Stimulated activated CD8-positive, alpha-beta memory T cell treated with anti-CD3 and anti-CD28 coated beads, Interleukin-4, amount 100 ng/mL, for 4 hours (primary cell): ENCODE measurements at places on chromosomes 3 and 15.

DNA sequence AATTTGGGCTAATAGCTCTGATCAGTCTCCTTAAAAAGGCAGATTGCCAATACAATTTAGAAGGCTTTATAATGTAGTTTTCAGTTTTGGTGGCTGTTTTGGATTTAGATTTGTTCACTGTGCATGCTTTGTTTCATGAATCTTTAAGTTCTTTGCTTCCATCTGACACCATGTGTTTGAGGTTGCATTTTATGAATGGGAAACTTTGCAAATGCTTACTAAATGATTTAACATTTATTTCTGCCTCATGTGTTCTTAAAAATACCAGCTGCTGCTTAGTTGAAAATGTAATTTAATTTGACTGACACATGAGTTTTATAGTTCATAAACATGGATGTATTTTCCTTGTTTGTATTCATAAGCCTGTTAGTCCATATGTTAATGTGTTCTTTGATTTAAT lies 78.6 kb downstream of the RNF13 start:
- DNase-seq, result no peak

DNA sequence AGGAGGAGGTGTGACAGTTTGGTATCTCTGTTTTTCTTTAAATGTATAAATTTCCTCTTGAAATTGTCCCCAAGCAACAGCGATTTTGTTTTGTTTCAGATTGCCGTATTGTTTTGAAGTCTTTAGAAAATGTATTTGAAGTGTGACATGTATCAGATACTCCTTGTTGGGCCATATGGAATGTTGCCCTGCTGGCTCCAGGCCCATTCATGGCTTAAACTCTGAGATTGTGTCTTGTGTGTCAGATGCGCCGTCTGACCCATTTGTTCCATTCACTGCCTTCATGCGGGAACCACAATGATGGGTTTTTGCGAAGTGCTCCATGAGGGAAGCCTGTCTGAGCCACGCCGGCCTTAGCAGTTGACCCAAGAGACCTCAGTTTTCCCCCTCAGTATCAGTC lies 75.2 kb upstream of the ADAMTSL3 start:
- no peak for DNase-seq

- no peak for DNase-seq
Measured at GRCh38 chr3:191982481-191982880, 521.5 kb downstream of the PYDC2 start.

DNA sequence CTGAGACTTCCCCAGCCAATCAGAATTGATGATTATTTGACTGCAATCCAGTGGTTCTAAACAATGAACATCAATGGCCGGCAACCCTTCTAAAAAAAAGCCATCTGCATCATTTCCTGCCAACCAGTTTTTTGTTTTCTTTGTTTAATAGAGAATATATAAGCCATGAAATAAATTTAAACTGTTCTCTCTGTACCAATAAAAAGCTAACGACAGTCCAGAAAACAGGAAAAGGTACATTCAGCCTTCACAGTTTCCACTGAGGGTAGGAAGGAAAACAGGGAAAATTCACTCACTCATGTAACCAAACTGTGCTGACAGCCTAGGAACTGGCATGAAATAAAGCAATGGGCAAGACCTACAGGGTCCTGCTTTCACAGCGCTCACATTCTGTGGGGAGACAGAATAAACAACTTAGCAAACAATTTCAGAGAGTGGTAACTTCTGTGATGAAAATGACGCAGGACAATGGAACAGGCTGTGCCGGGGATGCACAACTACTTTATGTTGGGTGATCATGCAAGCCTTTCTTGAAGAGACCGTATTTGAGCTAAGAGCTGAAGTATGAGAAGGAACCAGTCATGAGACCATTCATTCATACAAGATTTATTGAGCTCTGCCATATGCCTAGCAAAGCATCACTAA lies 630.1 kb downstream of the MAGI1 start:
- DNase-seq, result no peak

- no peak for DNase-seq
Measured at GRCh38 chr3:158568784-158569183, 2.2 kb upstream of the MLF1 start.

DNA sequence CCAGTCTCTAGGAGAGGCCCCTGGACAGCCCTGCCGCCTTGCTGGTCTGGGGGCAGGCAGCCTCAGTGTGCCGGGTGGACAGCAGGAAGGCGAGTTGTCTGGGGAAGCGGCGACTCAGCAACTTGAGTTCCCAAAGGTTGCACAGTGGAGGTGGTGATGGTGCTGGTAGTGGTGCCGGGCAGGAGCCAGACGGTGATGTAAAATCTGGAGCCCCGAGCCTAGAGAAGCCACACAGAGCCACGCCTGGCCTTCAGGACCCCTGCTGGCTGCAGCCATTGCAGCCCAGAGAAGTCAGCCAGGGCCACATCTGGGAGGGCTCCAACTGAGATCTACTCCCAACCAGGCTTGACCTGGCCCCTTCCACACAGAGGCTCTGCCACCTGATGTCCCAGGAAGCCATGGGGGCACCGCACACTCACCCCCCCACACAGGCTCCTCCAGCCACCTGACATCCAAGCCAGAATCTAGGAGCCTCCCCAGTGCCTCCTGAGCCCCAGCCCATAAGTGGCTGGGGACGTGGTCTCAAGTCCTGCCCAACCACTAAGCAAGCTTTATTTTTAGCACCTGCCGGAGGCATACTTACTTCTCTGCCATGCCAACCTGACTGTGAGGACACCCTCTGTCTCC lies 8.8 kb downstream of the C3orf22 start:
- DNase-seq, result no peak

GRCh38 chr3:129002573-129003569 lies 1.8 kb downstream of the EFCC1 start:
- no peak for DNase-seq

- DNase-seq, result no peak
Measured at GRCh38 chr15:63041974-63042876, at the start of gene TPM1. TSS of gene TPM1 (plus strand) at chr15:63042747. CDS start at chr15:63042830, 83 bp downstream.

DNA sequence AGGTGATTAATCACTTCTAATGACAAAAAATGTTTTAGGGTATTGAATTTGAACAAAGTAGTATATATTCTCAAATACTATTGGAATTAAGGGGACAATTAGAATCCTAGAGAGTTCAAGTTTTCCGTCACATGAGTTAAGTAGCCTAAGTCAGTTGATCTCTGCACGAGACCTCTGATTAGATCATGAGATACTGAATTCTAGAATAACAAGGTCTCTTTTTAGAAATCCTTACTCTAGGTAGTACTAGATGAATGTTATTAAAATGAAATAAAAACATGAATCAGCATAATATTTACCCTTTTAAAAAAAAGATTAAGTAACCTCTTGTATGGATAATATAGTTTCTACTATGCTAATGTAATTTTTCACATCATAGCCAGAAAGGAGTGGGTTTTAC lies 43.4 kb downstream of the MYO5A start:
- DNase-seq, result no peak

GRCh38 chr3:82044930-82045705 lies 283.7 kb upstream of the GBE1 start:
- no peak for DNase-seq

DNA sequence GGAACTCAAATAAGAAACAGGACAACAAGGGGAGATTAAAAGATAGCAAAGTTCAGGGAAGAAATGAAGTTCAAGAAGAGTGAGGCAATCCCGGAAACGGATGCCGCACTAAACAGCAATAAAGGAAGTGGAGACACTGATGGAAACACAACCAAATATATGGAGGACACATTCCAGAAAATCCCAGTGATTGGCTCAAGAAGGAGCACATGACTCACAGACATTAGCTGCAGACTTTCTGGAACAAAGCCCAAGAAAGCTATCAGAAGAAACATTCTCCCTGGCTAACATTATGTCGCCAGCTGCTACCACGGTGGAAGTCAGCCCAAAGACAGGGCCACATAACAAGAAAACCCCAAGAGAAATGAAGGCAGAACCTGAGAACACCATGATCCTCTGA lies 18.1 kb upstream of the VGLL4 start:
- no peak for DNase-seq

GRCh38 chr15:58793862-58794261 lies 22.8 kb downstream of the MINDY2 start:
- no peak for DNase-seq
